ENCODE measurements at places on chromosomes 12 and 14.

GRCh38 chr12:57430112-57430930 lies 522 bp downstream of the R3HDM2 start:
- peak; percentile 64 for DNase-seq

DNA sequence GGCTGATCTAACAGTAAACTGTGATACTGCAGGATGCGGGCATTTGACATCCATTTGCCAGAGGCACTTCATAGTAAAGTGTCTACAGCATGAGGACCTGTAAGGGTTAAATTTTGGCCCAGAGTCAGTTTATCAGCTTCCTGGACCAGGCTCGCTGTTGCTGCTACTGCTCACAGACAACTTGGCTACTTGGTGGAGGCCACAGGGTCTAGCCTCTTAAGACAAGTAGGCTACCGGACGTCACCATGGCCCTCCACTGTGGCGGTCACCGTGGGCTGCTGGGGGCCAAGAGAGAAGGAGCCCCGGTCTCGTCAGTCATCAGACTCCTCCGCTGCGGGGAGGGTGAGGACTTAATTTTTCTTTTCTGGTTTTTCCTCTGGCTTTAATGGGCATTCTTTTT lies 117.3 kb upstream of the PZP start:
- no peak for DNase-seq

DNA sequence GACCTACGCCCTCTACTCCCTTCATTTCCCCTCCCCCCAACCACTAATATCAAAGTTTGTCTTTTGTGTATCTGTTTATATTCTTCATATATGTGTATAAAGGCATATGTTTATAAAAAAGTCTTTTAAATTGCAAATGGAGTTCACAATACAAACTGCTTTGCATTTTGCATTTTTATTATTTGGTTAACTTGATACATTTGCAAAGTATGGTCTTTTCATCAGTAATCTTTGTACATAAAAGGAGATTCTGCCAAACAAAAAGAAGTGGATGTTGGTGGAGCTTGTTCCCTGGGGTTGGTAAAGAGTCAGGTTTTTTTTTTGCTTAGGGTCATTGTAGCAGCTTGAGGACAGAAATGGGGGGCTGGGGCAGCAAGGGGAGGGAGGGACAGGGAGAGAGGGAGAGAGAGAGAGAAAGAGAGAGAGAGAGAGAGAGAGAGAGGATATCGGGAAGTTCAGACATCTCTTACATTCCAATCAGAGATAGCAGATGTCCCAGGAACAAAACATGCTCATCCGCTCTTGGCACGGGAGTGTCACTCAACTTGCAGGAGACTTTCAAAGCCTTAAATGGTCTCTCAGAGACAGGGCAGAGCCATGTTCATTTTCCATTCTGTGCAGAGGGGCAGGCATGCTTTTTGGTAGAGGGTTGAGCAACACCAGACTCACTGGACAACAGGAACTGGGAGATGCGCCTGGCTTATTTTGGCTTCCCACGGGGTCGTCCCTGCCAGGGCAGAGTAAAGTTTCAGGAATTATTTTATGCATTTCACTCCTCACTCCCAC lies 44.8 kb upstream of the TBX5 start:
- no peak for DNase-seq

GRCh38 chr12:12736759-12737676 lies 19.9 kb downstream of the CDKN1B start:
- DNase-seq: no peak

DNA sequence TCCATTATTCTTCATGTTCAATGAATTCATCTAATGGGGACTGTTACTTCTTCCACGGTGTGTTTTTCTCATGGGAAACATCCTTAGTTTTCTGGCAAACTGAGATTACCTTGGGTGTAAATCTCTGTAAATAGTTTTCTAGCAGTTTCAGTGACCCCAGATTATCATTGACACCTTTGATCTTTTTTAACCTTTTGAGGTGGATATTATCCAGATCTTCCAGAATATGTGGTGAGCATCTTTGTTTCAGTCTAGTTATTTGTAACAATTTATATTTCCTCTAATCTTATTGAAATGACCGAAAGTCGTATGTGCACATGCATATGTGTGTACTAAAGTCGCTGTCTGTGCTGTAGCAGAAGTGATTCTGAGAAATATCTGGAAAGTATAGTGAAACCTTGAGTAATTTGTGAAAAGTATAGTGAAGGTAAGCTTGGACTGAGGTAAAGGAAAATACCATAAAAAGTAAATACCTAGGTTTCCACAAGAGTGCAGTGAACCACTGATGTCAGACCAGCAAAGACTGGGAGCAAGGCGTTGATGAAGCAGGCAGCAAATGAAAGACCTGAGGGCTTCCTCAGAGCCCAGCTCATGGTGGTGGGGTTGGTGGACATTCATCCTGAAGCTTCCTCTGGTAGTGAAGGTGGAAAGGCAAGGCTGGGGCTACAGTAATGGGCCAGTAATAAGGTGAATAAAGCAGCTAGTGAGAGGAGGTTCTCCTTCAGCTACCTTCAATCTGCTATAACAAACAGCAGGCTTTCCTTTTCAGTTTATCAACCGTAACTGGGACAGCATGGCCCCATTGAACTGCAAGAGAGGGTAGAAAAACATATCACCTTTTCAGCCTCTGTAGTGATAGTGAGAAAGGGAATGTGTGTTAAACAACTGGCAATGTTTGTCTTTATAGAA lies 480.2 kb upstream of the FBXO33 start:
- no peak for DNase-seq

DNA sequence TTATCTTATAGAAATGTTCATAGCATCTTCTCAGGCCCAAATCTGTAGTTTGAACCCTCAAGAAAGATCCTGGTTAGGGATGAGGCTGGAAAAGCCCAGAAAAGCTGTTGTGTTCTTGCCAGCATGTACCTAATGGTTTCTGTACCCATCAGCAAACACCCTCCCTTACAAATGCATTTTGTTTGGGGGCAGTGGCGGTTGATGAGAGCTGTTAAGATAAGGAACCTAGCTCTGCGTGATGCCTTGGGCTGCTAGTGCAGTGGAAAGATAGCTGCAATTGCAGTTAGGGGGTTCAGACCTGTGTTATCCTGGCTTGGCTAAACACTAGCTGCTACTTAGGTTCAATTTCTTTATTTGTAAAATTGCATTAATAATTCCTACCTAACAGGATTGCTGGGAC lies 3.6 kb downstream of the TPH2 start:
- no peak for DNase-seq

GRCh38 chr12:8033153-8034044 lies 883 bp downstream of the FOXJ2 start:
- DNase-seq: peak; percentile 26

GRCh38 chr14:61478971-61479473 lies 157.6 kb downstream of the PRKCH start:
- DNase-seq: peak; percentile 34

GRCh38 chr14:41289025-41289424 lies 317.7 kb upstream of the LRFN5 start:
- no peak for DNase-seq

DNA sequence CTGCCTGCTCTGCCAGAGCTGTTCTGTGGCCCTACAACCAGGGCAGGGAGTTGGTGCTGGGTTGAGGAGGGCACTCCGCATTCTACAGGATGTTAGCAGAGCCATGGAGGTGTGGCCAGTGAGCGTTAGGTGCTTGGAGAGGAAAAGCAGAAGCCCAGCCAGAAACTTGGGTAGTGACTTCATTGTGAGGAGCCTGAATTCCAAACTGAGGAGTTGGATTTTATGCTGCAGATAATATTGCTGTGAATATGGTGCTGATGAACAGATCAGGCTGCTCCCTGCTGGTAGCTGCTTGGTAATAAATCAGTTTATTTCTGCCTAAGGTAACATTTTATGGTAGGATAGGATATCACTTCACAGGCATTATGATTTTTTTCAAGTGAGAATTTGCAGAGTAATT lies 7.1 kb upstream of the CCDC175 start:
- no peak for DNase-seq

GRCh38 chr14:93716002-93716745 lies 72.1 kb downstream of the PRIMA1 start:
- DNase-seq: no peak

- DNase-seq: no peak
Measured at GRCh38 chr14:83960832-83961512, 1569.0 kb upstream of the FLRT2 start.

GRCh38 chr12:27535318-27535717 lies 11.3 kb downstream of the PPFIBP1 start:
- DNase-seq: no peak

GRCh38 chr14:31777312-31777711 lies 216.1 kb downstream of the NUBPL start:
- DNase-seq: no peak

DNA sequence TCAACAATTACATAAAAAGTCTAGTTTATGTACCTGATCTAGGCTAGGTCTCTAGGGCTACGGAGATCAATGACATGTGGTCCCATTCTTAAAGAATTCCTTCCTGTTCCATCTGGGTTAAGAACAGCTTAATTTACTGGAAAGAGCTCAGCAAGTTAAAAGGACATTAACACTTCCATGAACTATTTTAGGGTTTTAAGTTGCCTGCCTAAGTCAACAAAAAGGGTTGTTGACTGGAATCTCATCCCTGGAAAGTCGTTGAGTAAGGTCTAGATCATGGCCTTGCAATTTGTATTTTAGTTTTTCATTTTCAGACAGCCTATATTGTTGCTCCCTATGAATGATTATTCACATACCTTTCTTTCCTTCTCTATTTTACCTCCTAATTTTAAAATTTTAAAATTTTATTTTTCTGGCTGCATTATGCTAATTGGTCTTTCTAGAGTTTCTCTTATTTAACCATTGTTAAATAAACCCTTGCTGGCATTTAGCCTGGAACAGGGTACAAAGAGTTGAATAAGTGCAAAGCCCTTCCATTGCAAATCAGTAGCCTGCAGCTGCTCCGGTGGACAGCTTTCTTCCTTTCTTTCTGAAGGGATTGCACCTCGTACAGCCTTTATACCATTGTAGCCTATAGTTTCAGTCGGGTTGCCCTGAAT lies 66.3 kb downstream of the VRK1 start:
- no peak for DNase-seq

GRCh38 chr14:106846218-106846617 lies 1319.8 kb downstream of the TMEM121 start:
- DNase-seq: no peak

DNA sequence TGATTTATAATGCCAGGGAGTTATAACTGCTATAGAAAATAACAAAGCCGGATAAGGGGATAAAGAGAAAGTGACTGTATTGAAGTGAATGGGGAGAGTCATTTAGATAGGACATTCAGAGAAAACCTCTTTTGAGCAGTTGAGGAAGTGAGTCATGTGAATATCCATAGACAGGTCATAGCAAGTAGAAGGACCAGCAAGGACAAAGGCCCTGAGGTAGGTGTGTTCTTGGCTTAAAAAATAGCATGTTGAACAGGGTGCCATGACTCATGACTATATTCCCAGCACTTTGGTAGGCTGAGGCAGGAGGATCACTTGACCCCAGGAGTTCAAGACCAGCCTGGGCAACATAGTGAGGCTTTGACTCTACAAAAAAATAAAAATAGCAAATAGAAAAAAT lies 51.5 kb upstream of the RAP1B start:
- DNase-seq: no peak

DNA sequence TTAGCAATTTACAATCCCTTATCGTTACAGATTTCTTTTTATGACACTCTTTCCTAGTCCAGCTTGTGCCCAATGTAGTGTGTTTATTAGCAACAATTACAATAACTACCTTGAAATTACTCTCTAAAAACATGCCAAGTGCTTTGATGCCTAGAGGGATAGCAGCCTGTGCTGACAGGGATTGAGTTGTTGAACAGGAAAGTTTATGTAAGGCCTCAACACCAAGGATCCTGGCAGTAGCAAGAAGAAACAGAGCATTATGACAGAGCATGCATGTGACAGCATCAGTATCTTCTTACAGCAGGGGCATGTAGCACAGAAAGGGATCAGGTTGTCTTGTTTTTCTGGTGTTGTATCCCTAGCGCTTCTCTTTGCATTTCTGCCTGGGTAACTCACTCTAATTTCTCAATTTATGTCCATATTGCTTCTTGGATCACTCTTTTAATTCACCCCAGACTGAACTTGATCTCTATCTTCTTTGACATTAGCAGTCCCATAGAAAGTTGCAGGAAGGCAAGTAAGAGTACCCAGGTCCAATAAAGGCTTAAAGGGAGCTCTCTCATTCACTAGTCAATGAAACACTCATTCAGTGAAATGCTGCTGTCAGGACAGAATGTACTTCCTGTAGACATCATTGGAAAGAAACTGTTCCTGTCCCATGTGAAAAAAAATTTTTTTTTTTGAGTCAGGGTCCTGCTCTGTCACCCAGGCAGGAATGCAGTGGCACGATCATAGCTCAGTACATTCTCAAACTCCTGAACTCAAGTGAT lies 220.0 kb upstream of the GRIP1 start:
- no peak for DNase-seq

DNA sequence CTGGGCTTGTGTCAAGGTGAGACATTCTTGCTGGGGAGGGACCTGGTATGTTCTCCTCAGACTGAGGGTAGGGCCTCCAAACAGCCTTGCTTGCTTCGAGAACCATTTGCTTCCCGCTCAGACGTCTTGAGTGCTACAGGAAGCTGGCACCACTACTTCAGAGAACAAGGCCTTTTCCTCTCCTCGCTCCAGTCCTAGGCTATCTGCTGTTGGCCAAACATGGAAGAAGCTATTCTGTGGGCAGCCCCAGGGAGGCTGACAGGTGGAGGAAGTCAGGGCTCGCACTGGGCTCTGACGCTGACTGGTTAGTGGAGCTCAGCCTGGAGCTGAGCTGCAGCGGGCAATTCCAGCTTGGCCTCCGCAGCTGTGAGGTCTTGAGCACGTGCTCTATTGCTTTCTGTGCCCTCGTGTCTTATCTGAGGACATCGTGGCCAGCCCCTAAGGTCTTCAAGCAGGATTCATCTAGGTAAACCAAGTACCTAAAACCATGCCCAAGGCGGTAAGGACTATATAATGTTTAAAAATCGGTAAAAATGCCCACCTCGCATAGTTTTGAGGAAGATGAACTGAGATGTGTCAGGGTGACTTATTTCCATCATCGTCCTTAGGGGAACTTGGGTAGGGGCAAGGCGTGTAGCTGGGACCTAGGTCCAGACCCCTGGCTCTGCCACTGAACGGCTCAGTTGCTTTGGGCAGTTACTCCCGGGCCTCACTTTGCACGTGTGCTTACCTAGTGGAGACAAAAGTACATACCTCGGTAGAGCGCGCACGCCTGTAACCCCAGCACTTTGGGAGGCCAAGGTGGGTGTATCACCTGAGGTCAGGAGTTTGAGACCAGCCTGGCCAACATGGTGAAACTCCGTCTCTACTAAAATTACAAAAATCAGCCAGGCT lies 4.3 kb downstream of the GAPDH start:
- no peak for DNase-seq

GRCh38 chr12:66052988-66053615 lies 77.4 kb downstream of the LLPH start:
- no peak for DNase-seq

DNA sequence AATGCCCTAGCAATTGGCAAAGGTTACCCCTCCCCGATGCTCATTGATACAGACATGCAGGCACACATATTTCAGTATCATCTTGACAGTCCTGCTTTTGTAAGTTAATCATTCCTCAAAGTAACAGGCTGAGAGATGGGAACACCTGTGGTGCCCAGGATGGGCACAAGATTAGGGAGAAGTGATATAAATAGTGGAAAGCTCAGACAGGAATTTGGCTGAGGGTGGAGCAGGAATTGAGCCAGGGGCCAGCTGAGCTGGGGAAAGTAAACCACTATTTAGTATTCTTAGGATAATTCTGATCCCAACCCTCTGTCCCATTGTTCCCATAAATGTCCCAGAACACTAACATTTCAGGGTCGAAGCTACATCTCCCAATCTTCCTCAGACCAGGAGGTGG lies 38.3 kb downstream of the DAO start:
- DNase-seq: no peak

- DNase-seq: no peak
Measured at GRCh38 chr12:117046425-117046824, 52.8 kb downstream of the TESC start.

- DNase-seq: no peak
Measured at GRCh38 chr12:21026302-21026701, 104.7 kb upstream of the SLCO1B1 start.
